ENCODE measurements at places on chromosomes 11 and 22. TPM values are rescaled to one million over a fixed set of nuclear protein-coding genes. Genes with fewer than 3 reads are reported as not detected.

GRCh38 chr11:67689178-67689577 is 14.8 kb upstream of the ALDH3B2 start:
- no peak for DNase-seq

- DNase-seq: no peak
Observed at GRCh38 chr22:23037429-23038333, 32.6 kb upstream of the GNAZ start.

DNA sequence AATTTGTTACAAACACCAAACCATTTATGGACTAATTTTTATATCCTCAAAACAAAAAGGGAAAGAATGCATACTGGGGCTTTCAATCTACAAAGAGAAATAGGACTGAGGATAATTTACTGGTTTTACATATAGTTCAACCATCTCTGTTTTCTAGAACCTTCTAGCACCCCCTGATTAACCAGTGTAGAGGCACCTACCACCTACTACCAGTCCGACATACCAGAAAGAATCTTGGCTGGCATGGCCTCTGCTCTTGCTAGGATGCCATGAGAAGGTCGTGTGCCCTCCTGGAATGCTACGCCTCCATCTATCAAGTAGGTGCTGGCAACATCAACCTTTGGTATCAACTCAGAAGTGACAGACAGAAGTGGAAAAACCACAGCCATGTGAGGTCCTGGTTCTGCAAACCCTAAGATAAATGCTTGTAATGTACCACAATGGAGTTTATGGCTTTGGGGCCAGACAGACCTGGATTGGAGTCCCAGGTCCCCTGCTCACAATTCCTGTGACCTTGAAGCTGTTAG is 28.2 kb downstream of the MYH9 start:
- DNase-seq: no peak

DNA sequence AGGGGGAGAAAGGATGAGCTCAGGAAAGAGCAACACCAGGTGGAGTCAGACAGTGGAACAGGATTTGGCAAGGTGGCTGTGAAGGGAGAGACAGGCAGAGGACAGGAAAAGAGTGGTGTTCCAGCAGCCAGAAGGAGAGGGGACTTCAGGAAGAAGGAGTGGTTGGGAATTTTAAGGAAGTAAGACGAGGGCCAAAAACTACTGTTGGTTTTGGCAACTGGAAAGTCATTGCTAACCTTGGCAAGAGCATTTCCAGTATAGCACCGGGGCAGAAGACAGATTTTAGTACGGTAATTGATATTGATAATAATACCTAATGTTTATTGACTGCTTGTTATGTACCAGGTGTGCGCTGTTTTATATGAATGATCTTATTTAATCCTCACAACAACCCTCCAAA is 15.4 kb upstream of the DDX6 start:
- no peak for DNase-seq

DNA sequence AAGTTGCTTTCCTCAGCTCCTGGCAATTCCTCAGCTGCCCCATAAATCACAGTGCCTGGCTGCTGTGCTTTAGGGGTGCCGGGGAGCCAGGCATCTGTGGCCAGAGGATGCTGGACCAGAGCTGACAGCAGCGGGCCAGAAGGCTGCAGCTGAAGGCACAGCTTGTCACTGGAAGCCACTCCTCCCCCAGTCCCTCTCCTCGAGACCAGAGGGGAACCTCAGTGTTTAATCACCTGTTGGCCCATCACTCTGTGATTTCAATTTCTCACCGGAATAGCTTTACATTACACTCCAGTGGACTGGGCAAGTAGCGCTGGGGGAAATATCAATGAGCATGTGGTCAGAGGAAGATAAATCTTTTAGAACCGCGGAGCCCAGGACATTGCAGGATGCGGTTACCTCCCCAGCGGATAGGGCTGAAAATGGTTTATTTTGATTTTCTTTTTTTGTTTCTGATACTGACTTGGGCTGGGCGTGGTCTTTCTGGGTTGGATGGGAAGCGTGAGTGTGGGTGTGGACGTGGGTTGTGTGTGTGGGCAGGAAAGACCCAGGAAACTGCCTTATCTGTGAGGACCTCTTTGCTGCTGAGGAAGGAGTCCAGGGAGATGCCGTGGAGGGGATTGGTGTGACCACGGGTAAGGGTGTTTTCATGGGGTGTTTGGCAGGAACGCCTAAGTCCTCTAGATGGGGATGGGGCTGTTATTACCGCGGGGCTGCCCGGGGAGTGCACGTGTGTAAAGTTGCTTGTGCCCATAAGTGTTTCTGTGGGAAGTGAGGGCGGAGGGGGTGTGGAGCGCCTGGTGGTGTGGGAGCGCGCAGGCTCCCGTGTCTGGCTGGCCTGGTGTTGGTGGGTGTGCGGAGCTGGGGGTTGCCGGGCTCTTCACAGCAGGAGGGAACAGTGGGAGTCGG is 4.0 kb downstream of the DAGLA start:
- DNase-seq: no peak

DNA sequence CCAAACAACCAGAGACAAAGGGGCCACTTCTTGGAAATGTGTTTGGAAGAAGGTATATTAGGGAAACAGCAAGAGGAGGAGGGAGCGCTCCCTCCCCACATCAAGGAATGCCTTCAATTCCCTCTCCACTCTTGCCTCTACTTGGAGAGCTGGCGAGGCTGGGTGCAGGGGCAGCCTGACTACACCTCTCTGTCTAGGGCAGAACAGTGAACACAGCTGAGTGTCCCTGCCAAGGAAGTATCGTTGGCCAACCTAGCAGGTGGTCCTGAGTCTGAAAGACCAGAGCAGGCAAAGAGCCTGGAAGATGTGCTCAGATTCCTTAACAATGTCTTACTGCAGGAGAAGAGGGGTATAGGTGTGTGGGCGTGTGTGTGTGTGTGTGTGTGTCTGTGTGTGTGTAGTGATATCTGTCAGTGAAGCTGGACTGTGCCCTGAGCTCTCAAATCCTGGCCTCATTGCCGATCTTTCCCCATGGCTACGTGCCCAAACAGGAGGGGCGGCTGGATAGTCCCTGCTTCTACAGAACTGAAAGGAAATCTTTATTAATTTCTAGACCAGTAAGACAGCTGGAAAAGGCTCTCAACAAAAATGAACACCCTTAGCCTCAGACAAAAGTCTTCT is 46.8 kb downstream of the PAMR1 start:
- DNase-seq: no peak

DNA sequence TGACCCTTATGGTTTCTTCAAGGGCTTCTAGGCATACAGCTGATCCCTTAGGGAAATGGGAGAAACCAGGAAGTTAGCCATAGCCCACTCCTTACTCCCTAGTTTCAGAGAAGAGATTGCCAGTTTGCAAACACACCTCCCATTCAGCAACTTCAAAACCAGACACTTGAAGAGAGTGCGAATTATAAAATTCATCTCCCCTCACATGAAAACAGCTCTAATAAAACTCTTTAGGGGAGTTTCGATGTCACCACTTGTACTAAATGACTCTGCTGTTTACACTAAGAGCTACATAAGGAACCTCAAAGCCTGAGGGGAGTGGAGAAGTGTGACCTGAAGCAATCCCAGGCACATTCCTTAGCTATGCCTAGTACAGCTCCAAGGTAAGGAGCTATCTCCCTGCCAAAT is 8.3 kb downstream of the LGR4 start:
- DNase-seq: no peak

DNA sequence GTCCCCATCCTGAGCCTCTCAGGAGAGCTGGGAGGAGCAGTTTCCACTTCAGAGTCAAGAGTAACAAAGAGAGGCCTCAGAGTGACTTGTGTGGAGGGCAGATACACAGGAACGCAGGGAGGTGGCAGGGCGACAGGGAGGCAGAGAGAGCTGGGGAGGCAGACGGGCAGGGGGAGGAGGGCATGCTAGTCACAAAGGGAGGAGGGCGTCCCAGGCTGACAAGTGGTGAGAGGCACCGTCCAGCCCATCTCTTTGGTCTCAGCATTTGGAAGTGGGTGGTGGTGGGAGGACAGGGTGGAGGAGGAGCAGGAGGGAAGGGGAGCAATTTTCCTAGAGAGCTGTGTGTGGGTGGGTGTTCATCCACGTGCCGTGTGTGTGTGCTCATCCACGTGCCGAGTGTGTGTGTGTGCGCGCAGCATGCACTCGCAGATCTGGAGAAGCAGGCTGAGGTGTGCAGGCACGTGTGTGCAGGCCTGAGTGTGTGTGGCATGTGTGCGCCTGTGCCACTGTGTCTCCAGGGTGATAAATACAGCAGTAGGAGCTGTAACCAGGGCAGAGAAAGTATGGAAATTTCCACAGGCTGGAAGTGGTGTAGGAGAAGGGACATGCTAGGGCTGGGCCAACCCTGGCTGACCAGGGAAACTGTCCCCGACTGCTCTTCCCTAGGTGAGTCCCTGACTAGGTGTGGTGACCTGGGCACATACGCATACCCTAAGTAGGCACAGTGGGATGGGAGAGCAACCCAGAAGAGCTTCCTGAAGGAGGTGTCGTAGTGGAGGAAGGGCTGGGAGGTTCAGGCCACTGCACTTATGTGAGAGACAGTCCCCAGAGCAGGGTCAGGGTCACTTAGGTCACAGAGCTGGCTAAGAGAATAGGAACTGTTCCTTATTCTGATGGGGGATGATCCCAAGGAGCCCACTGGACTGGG is 7.3 kb upstream of the PDE2A start:
- DNase-seq: no peak

- no peak for DNase-seq
Observed at GRCh38 chr11:61092908-61093763, 9.2 kb upstream of the CD5 start.

- DNase-seq: no peak
Observed at GRCh38 chr11:116557282-116557681, 215.5 kb downstream of the BUD13 start.

- no peak for DNase-seq
Observed at GRCh38 chr11:11524436-11525061, 97.3 kb downstream of the GALNT18 start.

GRCh38 chr22:23579870-23580575 is at the start of gene IGLL1:
Gene IGLL1, minus strand, starts transcription at chr22:23580290. Its CDS starts 100 bp downstream, at chr22:23580190.
- no peak for DNase-seq

- DNase-seq: no peak
Observed at GRCh38 chr11:120392314-120392713, 56.1 kb downstream of the ARHGEF12 start.

DNA sequence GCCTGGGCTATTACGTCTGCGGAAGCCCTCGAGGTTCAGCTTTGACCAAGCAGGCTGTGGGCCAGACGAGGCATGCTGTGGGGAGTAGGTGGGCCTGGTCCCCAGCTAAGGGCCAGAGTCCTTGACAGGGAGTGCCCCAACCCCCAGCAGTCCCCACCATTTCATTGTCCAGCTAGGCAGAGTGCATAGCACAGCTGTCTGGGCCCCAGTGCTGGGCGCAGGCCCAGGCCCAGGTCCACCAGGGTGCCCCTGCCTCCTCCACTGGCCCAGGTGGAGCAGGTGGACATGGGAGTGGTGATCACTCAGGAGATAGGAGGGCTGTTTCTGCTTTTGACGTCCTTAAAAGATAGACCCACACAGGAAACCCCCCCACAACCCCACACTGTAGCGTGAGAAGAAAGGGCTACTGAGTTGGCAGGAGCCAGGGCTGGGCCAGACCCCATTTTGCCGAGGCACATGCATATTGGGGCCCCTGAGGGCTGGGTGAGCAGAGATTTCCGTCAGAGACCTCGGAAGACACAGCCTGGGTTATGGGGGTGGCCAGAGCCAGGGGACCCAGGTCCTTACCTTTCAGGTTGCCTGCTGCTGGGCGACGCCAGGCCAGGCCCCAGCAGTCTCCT is 11.7 kb upstream of the SUSD2 start:
- no peak for DNase-seq

GRCh38 chr11:128859563-128860441 is 7.3 kb downstream of the KCNJ1 start:
- no peak for DNase-seq

- no peak for DNase-seq
Observed at GRCh38 chr11:123330071-123330470, 100.0 kb upstream of the GRAMD1B start.

DNA sequence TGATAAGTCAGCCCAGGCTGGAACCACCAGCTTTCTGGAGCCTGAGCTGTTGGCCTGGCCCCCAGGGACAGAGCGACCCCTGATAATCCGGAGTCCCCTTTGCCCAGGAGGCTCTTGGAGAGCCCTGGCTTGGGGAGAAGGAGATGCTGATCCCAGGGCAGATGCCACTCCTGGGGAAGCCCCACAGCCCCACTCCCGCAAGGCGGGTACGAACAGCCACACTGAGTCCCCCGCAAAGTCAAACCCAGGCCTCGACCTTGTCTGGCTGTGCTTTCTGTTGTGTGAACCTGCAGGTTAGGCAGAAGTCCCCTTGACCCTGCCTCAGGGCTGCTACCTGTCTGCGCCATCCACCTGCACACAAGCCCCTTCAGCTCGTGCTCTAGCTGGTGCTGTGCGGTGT is 108.0 kb downstream of the KCNQ1OT1 start:
- DNase-seq: no peak

DNA sequence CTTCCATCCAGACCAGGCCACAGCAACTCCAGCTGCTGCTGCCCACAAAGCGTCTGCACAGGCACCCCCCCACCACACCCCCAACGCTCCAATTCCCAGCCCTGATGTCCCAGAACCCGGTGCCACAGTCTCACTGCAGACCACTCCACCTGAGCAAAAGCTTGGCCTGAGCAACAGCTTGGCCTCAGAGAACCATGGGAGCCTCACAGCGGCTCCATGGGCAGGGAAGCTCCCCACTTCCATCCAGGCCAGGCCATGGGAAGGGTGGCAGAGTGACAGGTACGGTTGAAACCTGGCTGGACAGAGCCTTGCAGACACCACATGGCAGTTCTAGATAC is 13.2 kb downstream of the PLXNB2 start:
- DNase-seq: no peak

GRCh38 chr11:121814962-121815361 is 301.1 kb downstream of the BLID start:
- no peak for DNase-seq

GRCh38 chr22:19885841-19886592 is 31.3 kb upstream of the GNB1L start:
- DNase-seq: no peak

DNA sequence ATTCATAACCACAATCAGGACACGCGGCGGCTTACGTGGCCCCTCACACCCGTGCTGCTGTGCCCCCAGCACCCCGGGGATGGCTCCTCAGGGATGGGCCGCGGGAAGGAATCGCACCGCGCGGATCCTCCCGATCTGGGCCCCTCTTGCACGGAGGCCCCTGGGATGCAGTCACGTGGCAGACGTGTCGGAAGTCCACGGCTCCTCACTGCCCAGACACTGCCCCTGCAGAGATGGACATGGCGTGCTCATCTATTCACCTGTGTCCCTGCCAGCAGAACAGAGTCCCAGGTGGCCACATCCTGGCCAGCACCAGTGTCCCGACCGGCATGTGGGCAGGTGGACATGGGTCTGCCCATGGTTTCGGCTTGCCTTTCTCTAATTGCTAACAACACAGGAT is 12.8 kb downstream of the MOB2 start:
- no peak for DNase-seq

Gene SCN4B
- 1.8 TPM for polyA plus RNA-seq

Gene MGAT3
- 28.5 TPM for polyA plus RNA-seq

Gene B3GAT1
- 5.5 TPM for polyA plus RNA-seq

Gene ABCC8
- 2.1 TPM for polyA plus RNA-seq

Gene KRTAP5-2
- not detected for polyA plus RNA-seq

Gene SLC22A9
- not detected for polyA plus RNA-seq

Gene MIAT
- polyA plus RNA-seq: 0.64 TPM
